Activated T-helper 9 cell treated with anti-CD3 and anti-CD28 coated beads, Interleukin-2, amount 50 U/mL, for 16 hours (primary cell): ENCODE measurements at places on chromosomes 1 and 21.

DNA sequence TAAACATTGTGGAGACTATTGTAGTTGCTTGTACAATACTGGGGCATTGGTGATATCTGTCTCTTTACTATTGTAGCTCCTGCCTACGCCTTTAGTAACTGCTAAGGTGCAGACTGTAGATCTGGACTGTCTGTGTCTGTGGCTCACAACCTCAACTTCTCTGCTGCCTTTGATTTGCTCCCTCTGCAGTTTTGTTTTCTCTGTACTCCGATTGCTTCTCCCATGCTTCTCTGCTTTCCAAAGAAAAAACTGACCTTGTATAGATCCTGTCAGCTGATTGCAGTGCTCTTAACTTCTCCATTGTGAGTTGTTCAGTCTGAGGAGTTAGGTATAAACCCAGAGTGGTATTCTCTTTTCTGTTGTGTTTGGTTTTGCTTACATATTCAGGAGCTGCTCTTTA is 15.3 kb downstream of the MAGI3 start:
- no peak for DNase-seq

GRCh38 chr1:159916242-159917051 is 8.9 kb downstream of the TAGLN2 start:
- DNase-seq, result no peak

DNA sequence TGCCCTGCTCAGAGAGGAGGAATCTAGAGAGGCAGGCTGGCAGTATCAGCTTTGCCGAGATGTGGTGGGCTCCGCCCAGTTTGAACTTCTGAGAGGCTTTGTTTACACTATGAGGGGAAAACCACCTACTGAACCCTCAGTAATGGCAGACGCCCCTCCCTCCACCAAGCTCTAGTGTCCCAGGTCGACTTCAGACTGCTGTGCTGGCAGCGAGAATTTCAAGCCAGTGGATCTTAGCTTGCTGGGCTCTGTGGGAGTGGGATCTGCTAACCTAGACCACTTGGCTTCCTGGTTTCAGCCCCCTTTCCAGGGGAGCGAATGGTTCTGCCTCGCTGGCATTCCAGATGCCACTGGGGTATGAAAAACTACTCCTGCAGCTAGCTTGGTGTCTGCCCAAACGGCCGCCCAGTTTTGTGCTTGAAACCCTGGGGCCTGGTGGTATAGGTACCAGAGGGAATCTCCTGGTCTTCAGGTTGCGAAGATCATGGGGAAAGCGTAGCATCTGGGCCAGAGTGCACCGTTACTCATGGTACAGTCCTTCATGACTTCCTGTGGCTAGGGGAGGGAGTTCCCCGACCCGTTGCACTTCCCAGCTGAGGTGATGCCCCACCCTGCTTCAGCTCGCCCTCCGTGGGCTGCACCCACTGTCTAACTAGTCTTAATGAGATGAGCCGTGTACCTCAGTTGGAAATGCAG is 43.6 kb downstream of the C21orf91 start:
- peak; percentile 53 for DNase-seq

DNA sequence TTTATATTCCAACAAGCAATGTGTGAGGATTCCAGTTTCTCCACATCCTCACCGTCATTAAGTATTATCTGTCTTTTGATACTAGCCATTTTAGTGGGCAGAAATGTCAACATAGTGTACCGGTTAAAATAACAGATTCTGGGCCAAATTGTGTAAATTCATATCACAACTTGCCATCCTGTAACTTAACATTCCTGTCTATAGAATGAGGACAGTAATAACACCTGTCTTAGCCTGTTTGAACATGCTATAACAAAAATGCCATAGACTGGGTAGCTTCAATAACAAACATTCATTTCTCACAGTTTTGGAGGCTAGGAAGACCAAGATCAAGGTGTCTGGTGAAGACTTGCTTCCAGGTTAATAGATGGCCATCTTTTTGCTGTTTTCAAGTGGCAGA is 491.1 kb downstream of the PTBP2 start:
- DNase-seq, result no peak

DNA sequence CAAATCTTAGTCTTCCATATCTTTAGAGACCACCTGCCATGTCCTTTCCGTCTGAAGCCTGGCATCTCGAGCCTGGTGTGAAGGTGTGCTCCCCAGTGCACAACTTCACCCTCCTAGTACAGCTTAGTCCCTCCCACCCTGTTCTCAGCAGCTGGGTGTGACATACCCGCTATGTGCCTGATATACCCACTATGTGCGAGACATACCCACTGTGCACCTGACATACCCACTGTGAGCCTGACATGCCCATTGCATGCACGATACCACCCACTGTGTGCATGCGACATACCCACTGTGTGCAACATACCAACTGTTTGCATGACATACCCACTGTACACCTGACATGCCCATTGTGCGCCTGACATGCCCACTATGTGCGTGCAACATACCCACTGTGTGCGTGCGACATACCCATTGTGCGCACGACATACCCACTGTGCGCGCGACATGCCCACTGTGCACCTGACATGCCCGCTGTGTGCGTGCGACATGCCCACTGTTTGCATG is 3.0 kb upstream of the RRP1 start:
- DNase-seq, result no peak

GRCh38 chr1:99784143-99784542 is 17.7 kb upstream of the FRRS1 start:
- no peak for DNase-seq

DNA sequence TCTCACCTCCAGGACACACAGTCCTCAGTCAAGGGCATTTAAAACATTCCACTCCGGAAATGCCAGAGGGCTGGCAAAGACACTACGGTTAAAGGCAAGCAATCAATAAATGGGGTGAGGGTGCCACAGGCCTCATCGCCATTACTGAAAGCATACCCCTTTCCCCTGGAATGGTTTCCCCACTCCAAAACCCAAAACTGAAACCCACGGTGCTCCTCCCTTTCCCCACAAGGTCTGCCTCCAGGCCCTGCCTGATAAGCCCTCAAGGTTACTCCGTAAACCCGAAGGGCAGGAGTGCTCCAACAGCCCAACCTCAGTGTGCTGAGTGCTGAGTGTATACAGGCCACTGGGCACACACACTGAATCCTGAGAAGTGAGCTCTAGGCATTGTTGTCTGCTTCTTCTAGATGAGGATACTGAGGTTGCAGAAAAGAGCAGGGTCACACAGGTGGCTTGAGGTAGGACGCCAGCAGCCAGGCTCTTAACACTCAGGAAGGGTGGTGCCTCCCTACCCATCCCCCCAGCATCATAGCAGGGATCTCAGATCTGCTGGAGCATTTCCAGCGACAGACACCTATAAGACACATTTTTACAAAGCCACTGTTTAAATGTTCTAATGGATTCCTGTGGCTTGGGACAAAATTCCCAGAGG is 29.0 kb downstream of the SSBP3 start:
- no peak for DNase-seq

- DNase-seq, result no peak
These were observed 6.3 kb upstream of the ADAMTS5 start for GRCh38 chr21:26973226-26973625.

DNA sequence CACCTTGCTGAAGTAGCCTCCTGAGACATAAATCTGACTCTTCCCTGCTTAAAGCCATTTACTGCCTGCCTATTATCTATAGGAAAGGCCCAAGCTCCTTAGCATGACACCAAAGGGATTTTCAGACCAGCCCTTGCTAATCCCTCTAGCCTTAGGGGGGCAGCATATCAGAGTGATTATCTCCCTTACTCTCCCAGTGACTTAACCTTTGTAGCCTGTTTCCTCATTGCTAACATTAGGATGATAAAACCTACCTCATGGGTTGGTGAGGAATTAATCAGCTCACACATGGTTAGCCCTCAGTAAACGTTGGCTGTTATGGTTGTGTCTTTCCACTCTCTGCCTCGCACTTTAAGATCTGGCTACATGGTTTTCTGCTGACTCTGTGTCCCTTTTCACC is 70.1 kb downstream of the ROR1 start:
- DNase-seq, result no peak

DNA sequence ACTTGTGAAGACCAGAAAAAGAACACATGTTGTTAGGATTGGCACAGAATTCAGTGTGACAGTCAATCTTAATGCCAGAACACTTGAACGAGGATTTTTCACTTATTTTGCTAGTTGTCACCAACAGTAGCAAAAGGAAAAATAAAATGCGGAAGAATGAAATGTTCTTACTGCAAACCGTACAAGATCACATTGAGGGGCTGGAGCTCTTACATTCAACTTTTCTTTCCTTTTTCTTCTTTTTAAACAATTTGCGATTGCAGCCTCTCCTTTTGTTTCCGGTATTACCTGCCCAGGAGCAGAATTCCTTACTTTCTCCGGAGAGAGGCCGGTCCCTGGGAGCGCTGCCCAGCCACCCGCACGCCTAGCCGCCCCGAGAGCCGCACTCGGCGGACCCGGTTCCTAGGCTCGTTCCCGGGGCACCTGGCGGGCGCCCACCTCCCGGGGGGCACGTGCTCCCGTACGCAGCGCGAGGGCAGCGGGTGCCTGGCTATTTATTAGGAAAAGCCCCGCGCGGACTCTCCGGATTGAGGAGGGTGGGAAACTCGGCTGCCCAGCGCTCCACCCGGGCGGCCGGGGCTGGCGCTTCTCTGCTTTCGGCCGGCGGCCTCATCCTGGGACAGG is 1.2 kb upstream of the CAMTA1 start:
- DNase-seq, result no peak

GRCh38 chr1:219177363-219177762 is 3.7 kb downstream of the LYPLAL1 start:
- no peak for DNase-seq

- DNase-seq, result no peak
These were observed 1.2 kb upstream of the EXTL1 start for GRCh38 chr1:26020330-26020768.
